ENCODE measurements at places on chromosomes 7 and 10.

GRCh38 chr7:116443646-116444045 lies 55.9 kb upstream of the CAV2 start:
- DNase-seq: no peak

DNA sequence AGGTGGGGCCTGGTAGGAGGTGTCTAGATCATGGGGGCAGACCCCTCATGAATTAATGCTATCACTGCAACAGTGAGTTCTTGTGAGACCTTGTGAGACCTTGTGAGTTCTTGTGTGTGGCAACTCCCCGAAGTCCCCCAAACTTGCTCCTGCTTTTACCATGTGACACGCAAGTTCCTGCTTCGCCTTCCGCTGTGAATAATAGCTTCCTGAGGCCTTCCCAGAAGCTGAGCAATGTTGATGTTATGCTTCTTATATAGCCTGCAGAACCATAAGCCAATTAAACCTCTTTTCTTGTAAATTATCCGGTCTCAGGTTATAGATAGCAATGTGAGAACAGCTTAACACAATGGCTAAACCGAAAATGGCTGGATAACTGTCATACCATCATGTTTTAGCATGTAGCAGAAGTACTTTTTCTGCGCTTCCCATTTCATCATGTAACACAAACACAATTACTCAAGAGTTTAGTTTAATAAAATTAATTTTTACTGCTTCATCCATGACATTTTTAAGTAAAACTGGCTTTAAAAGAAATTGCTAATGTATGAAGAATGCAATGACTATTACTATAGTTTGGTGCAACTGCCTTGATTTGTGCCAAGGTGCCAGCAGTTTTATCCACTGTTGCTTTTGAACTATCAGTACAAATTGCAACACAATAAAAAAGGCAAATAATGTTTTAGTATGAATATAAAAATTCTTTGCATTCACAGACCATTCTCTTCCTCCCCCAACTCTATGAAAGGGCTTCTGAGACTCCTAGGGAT lies 87.7 kb upstream of the TMEM168 start:
- DNase-seq: no peak

- peak; percentile 47 for DNase-seq
Measured at GRCh38 chr7:134449680-134450079, 9.2 kb downstream of the AKR1B1 start.

DNA sequence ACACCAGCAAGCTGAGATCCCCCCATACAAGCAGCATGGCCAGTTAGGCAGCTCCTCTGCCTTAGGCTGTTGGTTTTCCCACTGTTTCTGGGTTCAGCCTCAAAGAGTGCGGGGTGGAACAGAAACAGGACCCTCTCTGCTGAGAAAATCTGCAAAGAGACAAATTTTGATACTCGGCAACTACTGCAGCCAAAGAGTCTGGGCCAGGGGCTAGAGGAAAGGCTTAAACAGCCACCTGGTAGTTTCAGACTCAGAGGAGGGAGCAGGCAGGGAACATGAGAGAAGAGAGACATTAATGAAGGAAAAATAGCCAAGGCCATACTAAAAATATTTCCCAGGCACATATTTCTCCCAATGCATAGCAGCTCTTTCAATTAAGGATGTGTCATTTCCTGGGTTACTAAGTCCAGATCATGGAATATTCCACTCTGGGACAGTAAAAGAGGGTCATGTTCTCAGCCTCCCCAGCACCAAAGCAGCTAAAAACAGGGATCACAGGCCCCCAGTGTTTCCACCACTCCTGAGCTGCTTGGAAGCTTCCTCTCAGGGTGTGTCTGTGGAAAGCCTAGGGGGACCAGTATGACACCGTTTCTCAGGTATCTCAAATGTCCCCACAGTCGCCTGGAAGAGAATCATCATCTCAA lies 29.8 kb downstream of the PDLIM1 start:
- DNase-seq: peak; percentile 85

- peak; percentile 14 for DNase-seq
Measured at GRCh38 chr7:80859272-80859970, 59.4 kb downstream of the SEMA3C start.

DNA sequence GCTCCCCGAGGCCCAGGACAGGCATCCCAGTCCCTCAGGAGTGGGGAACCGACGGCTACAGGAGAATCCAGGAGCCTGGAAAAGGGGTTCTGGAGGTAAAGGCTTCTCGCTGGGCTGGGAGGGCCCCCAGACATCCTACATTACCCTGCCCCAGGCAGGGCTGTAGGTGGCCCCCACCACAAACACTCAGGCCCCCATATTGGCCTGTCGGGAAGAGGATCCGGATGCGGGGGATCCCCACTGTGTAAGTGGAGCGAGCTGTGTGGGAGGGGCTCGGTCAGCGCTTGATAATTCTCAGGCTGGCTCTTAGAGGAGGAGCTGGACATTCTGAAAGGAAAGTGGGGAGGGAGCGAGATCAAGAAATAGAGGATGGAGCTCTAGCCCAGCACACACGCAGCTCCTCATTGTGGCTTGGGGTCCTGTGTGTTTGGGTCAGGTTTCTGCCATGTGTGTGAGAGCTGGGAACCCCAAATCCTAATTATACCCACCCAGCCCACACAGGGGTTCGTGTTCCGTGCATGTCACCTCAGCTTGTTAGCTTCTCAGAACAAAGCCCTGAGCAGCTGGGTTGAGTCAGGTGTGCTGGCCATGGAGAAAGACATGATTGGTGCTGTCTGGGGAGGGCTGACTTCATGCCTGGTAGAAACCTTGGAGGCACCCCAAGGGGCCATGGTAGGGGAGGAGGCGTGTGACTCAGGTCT lies 49.4 kb downstream of the ZNF467 start:
- no peak for DNase-seq

DNA sequence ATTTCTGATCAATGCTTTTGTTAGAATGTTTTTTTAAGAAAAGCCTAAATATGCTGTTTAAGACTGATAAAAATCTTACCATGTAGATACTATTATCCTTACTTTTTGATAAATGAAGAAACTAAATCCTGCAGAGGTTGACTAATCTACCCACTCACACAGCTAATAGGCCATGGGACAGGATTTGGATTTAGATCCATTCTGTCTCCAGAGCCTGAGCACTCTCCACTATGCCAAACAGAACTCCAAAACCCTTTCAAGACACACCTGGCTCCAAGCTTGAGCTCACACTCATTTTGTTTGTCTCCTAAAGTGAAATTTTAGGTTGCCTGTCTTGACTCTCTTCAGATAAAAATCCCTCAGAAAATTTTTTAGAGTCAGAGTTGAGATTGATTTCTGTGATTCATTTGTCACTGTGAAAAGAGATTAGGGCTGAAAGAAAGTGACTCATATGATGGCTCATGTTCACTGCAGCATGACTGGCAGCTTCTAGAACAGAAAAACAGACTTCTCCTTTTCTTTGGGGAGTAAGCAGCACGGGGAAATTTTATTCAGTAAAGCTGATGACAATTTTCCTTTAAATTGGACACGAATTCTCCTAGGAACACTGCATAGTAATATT lies 132.3 kb upstream of the POT1 start:
- DNase-seq: peak; percentile 52

GRCh38 chr7:1693419-1693990 lies 23.4 kb downstream of the ELFN1 start:
- DNase-seq: no peak

DNA sequence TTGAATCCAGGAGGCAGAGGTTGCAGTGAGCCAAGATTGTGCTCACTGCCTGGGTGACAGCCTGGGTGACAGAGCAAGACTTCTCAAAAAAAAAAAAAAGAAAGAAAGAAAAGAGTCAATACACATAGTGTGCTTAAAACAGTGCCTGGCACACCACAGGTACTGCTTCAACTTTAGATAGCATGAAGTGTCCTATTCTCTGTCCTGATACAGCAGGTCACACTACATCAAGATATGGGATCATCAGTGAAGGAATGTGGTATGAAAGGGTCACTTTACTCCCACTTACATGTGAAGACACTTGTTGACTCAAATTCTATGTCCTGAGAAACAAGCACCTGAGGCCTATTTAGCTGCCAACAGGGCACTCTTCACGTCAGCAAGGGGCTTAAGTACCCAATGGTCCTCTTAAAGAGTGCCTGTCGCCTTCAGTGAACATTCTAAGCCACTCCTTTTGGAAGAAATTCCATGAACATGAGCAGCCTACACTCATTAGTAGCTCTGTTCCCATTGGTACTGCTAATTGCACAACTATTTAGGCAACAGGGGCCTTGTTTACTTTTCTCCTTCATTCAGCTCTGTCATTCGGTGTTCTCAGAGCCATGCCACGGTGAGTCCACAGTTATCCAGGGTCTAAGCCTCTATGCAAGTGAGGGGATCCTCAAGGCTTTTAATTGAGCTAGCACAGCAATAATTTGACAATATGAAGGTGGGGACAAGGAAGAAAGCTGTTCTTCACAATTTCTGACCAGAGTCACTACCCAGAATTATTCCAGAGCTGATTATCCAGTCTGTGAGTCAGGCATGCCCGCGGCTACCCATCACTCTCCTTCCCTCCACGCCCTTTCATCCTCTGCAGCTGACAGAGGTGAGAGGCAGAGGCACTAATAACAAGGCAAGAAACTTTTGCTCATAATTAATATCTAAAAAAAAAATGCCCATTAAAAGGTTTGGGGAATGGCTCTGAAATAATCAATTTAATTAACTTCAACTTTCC lies 56.6 kb upstream of the PTN start:
- DNase-seq: peak; percentile 36

All from ELR (cell line).